CD4-positive, alpha-beta memory T cell (primary cell): ENCODE measurements at places on chromosomes 2 and 18.

DNA sequence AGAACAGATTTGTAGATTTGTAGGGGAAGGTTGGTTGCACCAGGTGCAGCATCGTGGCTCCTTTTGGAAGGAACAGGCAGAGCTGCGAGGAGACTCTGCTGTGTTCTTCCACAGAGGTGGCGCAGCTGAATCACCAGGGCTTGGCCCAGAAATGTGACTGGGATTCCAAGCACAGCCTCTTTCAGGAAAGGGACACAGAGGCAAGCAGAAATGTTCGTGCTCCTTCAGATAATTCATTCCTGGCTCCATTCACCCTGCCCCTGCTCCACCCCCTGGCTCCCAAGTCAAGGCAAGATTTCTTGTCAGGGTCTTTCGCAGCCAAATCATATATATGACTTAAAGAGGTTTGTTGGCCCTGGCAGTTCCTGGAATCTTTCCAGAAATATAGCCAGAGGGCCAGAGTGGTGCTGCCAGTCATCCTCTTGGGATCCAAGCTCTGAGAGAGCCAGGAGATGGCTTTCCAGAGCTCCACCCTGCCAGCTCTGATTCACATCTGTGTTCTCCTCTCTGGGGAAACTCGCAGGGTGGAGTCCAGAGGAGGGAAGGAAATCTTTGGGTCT, 203.9 kb upstream of the TANK start:
- DNase-seq, result no peak

GRCh38 chr18:53056064-53056463, 716.1 kb downstream of the DCC start:
- no peak for DNase-seq

GRCh38 chr2:137826373-137827372, 137.6 kb upstream of the HNMT start:
- no peak for DNase-seq

DNA sequence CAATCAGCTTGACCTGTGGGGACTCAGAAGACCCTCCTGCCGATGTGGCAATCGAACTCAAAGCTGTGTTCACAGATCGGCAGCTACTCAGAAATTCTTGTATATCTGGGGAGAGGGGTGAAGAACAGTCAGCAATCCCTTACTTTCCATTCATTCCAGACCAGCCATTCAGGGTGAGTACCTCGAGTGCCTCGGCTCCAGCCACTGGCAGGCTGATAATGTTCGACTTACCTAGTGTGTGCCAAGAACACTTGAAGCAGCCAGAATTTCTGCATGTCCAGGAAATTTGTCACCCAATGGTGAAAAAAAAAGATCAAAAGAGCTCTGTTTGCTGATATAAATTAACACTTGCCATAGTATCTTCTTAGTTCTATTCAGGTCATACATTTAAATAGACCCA, 2.3 kb downstream of the LGALSL start:
- no peak for DNase-seq

- peak; percentile 32 for DNase-seq
These were observed 62.9 kb downstream of the AFTPH start for GRCh38 chr2:64586883-64587481.

DNA sequence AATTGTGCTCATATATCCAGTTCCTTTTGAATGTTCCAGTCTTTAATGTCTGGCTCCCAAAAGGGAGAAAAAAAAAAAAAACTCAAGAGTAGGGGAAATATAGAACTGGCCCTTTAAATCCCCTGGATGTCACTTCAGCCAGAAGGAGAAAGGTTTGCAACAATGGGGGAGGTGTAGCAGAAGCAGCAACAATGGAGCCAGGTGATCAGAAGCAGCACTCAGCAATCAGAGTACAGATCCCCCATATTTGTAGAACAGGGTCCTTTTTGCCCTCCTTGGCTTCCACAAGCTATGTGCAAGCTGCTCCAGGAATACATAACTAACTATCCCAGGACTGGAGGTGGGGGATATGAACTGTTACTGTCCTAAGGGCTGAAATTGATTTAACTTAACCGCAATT, 25.8 kb upstream of the ZNF397 start:
- no peak for DNase-seq
